Activated naive CD8-positive, alpha-beta T cell treated with anti-CD3 and anti-CD28 coated beads, Interleukin-2, amount 50 U/mL, for 24 hours (primary cell): ENCODE measurements at places on chromosomes 2 and 18.

- H3K27me3 ChIP-seq, result peaks cover 4% of the 10 kb centered on the region
- no peak overlapping the region for H3K27ac ChIP-seq
- no peaks in the 10 kb centered on the region for H3K36me3 ChIP-seq
- DNase-seq, result no peak
These were observed 7.5 kb upstream of the SP3 start for GRCh38 chr2:173972636-173973035.

DNA sequence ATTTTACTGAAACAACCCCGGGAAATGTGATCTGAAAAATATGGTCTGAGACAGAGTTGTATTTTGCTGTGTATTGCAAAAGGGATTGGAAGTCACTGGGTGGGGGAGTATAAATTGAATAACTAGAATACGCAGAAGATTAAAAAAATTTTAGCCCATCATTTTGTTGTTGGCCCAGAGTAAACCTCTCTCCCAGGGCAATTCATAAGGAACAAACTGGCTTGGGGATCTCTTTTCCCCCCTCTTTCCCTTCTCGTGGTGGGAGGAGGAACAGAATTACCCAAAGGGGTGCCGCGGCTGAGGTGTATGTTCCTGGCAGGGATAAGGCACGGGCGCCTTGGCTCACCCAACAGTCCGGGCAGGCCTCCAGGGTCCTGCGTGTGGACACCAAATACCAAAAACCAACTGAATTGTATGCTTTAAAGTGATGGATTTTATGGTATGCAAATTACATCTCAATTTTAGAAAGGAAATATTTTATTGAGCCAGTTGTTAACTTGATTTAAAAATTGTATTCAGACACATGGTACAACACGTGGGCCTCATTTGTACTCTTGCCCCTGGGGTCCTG is 121.2 kb upstream of the SPRED2 start:
- H3K36me3 ChIP-seq, result no peaks in the 10 kb centered on the region
- H3K27ac ChIP-seq, result no peak overlapping the region
- DNase-seq, result no peak
- H3K4me3 ChIP-seq, result no peak overlapping the region
- H3K4me1 ChIP-seq, result peaks cover 36% of the 10 kb centered on the region
- peaks cover 27% of the 10 kb centered on the region for H3K27me3 ChIP-seq

- H3K4me1 ChIP-seq, result no peaks in the 10 kb centered on the region
- H3K4me3 ChIP-seq, result no peak within 1 kb of the TSS
- H3K27ac ChIP-seq, result no peak within 1 kb of the TSS
- DNase-seq, result no peak
- H3K27me3 ChIP-seq, result peaks cover 30% of the 10 kb centered on the region
These were observed at the start of gene LYPD1 for GRCh38 chr2:132669908-132670495. LYPD1 (minus strand) TSS chr2:132670205; CDS start chr2:132669932, 273 bp downstream.

- peaks cover 54% of the 10 kb centered on the region for H3K4me1 ChIP-seq
- H3K4me3 ChIP-seq, result peak overlapping the region; percentile 98
- H3K27ac ChIP-seq, result peak overlapping the region; percentile 54
- DNase-seq, result peak; percentile 16
These were observed 2.1 kb downstream of the HADHB start for GRCh38 chr2:26246818-26247217.

GRCh38 chr2:36356990-36357846 is 1.6 kb downstream of the CRIM1 start:
- peaks cover 2% of the 10 kb centered on the region for H3K36me3 ChIP-seq
- H3K27me3 ChIP-seq, result peaks cover 50% of the 10 kb centered on the region
- peaks cover 45% of the 10 kb centered on the region for H3K4me1 ChIP-seq
- H3K27ac ChIP-seq, result peak overlapping the region; percentile 86
- DNase-seq, result peak; percentile 48

GRCh38 chr2:113084249-113085000 is 16.7 kb downstream of the IL1F10 start:
- H3K4me3 ChIP-seq, result no peak overlapping the region
- H3K27ac ChIP-seq, result no peak overlapping the region
- DNase-seq, result no peak
- H3K36me3 ChIP-seq, result no peaks in the 10 kb centered on the region

- H3K36me3 ChIP-seq, result no peaks in the 10 kb centered on the region
- no peak overlapping the region for H3K27ac ChIP-seq
These were observed 1287.6 kb downstream of the LRP1B start for GRCh38 chr2:140843186-140843585.

GRCh38 chr2:202410092-202410491 is 34.0 kb downstream of the BMPR2 start:
- H3K4me1 ChIP-seq, result peaks cover 2% of the 10 kb centered on the region
- no peak overlapping the region for H3K27ac ChIP-seq

DNA sequence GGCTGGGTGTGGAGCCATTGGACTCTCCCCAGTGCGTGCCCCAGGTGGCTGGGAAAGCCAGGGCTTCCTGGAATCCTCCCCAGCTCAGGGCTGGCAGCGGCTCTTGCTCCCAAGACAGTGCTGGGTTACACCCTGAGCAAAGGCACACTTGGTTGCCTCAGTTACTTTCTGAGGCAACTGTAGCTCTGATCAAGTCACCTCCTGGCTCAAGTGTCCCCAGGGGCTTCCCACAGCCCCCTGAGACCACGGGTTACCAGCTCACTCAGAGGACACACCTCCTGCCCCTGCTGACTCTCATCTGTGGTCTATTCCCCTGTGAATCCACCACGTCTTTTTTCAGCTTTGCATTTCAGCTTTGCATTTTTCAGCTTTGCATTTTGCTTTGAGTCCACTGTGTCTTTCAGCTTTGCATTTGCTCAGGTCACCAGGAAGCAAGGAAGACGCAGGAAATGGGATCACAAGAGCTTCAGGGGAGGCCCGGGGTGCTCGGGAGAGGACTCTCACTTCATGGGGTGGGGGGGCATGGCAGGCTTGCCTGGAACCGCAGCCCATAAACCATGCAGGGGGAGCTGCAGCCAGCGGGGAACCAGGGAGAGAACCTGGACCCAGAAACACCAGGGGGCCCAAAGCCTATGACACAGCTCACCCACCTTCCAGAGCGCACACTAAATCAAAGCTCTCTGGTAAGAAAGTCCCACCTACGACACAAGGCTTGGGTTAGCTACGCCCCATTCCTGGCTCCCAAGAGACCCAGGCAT is 138.0 kb upstream of the ASB18 start:
- no peak overlapping the region for H3K4me3 ChIP-seq
- no peaks in the 10 kb centered on the region for H3K4me1 ChIP-seq
- no peak for DNase-seq
- H3K27ac ChIP-seq, result no peak overlapping the region
- H3K36me3 ChIP-seq, result no peaks in the 10 kb centered on the region

- H3K27ac ChIP-seq, result peak overlapping the region; percentile 80
- DNase-seq, result no peak
- H3K36me3 ChIP-seq, result no peaks in the 10 kb centered on the region
- peak overlapping the region; percentile 65 for H3K4me3 ChIP-seq
- H3K4me1 ChIP-seq, result peaks cover 99% of the 10 kb centered on the region
These were observed 14.8 kb upstream of the CXCR4 start for GRCh38 chr2:136132825-136133155.

GRCh38 chr2:232795920-232796319 is 19.6 kb upstream of the KCNJ13 start:
- H3K27me3 ChIP-seq, result no peaks in the 10 kb centered on the region
- H3K27ac ChIP-seq, result no peak overlapping the region
- H3K4me3 ChIP-seq, result no peak overlapping the region
- peaks cover 47% of the 10 kb centered on the region for H3K36me3 ChIP-seq
- no peaks in the 10 kb centered on the region for H3K4me1 ChIP-seq

DNA sequence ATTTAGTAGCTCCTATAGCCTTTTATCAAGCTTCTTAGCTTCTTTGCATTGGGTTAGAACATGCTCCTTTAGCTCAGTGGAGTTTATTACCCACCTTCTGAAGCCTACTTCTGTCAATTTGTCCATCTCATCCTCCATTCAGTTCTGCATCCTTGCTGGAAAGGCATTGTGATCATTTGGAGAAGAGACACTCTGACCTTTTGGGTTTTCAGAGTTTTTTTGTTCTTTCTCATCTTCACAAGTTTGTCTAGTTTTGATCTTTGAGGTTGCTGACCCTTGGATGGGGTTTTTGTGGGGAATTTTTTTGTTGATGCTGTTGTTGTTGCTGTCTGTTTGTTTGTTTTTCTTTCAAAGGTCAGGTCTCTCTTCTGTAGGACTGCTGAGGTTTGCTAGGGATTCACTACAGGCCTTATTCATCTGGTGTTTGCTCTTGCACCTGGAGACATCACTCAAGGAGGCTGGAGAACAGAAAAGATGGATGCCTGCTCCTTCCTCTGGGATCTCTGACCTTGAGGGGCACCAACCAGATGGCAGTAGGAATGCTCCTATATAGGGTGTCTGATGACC is 13.9 kb upstream of the TANK start:
- H3K27ac ChIP-seq, result no peak overlapping the region
- H3K4me3 ChIP-seq, result no peak overlapping the region
- peaks cover 62% of the 10 kb centered on the region for H3K36me3 ChIP-seq
- H3K27me3 ChIP-seq, result no peaks in the 10 kb centered on the region
- no peak for DNase-seq

DNA sequence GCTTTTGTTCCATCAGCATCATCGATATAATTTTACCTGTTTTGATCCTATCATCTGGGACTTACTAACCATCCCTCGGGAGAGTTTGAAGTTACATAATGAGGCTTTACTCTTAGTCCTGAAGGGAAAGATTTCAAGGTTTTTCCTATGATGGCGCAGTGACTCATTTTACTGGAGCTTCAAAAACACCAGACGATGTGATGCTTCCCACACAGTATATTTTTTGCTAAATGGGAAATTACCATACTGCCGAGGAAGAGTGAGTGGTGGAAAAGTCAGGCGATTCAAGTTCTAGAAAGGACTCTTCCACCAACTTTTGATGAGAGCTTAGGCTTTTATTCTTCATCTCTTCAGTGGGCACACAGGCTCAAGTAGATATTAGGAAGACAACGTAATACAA is 44.6 kb upstream of the GCG start:
- no peak overlapping the region for H3K4me3 ChIP-seq
- no peak overlapping the region for H3K27ac ChIP-seq
- H3K36me3 ChIP-seq, result no peaks in the 10 kb centered on the region

DNA sequence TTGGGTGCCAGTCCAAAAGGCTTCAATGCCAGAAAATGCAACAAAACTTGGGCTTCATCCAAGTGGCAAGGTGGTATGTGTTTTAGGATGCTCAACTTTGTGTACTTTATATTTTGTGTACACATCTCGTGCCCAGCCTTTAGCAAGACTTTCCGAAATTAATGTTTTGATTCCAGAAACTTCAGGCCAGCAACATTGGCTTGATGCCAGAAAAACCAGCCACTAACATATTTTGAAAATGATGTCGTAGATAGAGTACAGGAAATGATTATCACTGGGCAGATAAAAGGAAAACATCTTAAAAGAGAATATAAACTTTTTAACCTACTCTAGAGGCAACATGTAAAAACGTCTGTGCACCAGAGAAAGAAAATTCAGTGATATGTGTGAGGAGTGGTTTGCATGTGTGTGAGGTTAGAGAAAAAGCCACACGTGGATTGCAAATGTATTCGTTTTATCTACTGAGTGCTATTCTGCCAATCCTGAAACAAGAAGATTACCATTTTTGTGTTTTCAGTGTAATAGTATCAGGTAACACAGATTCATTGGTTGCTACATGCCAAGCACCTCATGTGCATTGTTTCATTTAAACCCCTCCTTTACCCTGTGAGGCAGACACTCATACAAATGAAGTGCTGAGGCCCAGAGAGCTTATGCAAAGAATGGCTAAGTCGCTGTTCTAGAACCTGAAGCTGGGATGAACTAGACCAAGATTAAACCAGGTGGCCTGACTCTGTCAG is 264.8 kb downstream of the C1D start:
- no peak overlapping the region for H3K4me3 ChIP-seq
- no peak for DNase-seq
- no peak overlapping the region for H3K27ac ChIP-seq
- H3K27me3 ChIP-seq, result no peaks in the 10 kb centered on the region
- H3K4me1 ChIP-seq, result no peaks in the 10 kb centered on the region

DNA sequence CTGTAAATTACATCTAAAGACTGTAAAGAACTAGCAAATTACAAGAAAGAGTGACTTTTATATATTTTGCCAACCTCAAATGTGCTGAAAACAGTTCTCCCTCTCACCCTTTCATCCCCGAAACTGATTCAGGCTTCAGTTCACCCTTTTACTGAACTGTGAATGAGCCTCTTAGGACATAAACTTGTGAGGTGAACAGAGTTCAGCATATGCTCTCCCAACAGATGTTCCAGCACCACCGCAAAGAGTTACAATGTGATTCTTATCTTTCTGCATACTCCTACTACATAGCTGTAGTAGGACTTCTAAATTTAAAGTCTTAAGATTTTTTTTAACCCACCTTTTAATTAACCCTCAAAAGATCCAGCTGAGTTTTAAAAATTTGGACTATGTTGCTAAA is 1.2 kb upstream of the ZCCHC2 start:
- peaks cover 28% of the 10 kb centered on the region for H3K4me1 ChIP-seq
- H3K36me3 ChIP-seq, result peaks cover 15% of the 10 kb centered on the region
- peak overlapping the region; percentile 85 for H3K4me3 ChIP-seq
- no peak for DNase-seq
- peak overlapping the region; percentile 84 for H3K27ac ChIP-seq

DNA sequence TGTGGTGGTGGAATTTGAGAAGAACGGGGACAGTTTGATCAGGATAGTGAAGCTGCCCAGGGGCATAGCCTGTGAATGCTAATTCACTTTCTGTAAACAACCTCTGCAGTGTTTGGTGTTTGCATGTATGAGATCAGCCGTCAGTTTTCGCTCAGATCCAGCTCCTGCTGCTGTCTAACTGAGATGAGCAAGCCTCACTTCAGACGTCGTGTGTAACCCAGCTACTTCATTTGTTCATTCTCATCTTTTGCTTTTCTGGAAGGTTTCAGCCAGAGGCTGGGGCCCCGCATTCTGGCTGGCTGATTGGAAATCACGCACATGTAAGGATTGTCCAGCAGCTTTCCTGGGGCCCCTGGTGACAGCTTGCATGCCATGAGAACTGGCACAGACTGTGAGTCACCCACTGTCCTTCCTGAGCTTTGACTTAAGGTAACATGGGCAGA is 48.9 kb downstream of the LDLRAD4 start:
- DNase-seq, result no peak
- no peaks in the 10 kb centered on the region for H3K27me3 ChIP-seq
- peaks cover 60% of the 10 kb centered on the region for H3K4me1 ChIP-seq
- no peaks in the 10 kb centered on the region for H3K36me3 ChIP-seq
- peak overlapping the region; percentile 64 for H3K4me3 ChIP-seq
- peak overlapping the region; percentile 81 for H3K27ac ChIP-seq

- no peaks in the 10 kb centered on the region for H3K4me1 ChIP-seq
- H3K27ac ChIP-seq, result no peak overlapping the region
- H3K4me3 ChIP-seq, result no peak overlapping the region
- H3K27me3 ChIP-seq, result no peaks in the 10 kb centered on the region
- DNase-seq, result no peak
These were observed 176.9 kb downstream of the VAPA start for GRCh38 chr18:10090668-10091067.
